ENCODE measurements at places on chromosomes 6 and 20. TPM values are rescaled to one million over a fixed set of nuclear protein-coding genes. Genes with fewer than 3 reads are reported as not detected.

- DNase-seq: no peak
Measured at GRCh38 chr6:166852451-166852975, 103.8 kb downstream of the RNASET2 start.

GRCh38 chr6:169240591-169241390 is 12.9 kb downstream of the THBS2 start:
- DNase-seq: no peak

Gene SUMO4
- 0.52 TPM for total RNA-seq

- DNase-seq: no peak
Measured at GRCh38 chr6:156650896-156651390, 126.2 kb upstream of the ARID1B start.

DNA sequence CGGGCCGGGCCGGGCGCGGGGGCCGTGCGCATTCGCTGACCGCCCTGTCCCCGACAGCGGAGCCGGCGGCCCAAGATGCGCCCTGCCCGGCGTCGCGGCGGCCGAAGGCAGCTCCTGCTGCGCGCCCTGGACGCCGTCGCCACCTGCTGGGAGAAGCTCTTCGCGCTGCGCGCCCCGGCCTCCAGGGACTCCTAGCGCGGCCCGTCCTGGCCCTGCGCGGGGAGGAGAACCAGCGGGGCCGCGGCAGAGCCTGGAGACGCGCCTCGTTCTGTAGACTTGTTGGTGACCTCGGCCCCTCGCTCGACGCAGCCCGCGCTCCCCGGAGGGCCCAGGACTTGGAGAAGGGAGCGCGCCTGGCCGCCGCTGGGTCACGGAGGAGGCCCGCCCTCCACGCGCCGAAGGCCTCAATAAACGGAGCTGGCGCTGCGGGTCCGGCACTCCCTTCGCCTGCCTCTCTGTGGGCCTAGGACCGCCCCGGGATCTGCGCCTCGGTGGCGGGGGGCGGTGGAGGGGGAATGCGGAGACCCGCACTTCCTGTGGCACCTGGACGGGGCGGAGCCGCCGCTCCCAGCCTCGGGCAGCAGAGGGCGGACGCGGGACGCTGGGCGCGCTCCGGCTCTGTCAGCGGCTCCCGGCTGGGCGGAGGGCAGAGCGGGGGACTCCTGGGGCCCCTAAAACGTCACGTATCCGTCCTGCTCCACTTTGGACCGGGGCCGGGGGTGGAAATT is 2.7 kb downstream of the C20orf204 start:
- peak; percentile 53 for DNase-seq

Gene CSTF1
- 42.3 TPM for total RNA-seq

Gene SCRT2
- not detected for total RNA-seq

- DNase-seq: no peak
Measured at GRCh38 chr6:15905488-15906419, 223.1 kb upstream of the MYLIP start.

- DNase-seq: peak; percentile 0
Measured at GRCh38 chr20:40813029-40813431, 124.0 kb upstream of the MAFB start.

DNA sequence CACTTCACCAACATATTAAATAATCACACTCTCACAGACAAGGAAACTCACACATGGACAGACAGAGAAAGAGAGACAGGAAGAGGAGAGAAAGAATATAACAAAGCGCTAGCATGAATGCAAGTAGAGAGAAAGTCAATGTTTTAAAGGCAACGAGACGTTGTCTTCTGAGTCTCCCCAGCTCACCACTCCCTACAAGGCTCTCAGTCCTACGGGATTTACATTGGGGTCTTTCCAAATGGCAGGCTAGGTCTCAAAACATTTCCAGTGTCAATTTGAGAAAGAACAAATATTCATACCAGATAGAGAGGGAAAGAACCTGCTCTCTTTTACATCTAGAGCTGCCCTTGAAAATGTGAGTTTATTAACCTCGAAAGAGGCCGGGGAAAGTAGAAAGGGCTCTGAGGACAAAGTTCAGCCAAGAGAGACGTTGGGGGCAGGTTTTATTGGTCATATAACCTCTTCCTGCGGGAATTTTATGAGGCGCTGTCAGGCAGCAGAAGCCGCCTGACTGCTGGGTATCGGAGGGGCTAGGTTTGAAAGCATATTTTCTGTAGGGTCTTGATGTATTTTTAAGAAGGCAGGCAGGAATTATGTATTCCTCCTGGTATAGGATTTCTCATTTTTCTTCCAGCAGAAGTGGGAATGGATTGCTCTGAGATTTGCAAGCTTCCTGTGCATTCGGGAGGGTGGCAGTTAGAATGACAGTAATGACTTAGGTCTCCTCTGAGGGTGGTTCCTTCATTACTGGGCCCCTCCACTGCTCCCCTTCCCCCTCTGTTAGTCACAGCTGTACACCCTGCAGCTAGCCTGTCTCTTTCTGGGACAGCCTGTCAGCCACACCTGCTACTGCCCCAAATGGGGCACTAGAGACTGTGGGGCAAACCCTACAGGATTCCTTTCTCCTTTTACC is 34.4 kb upstream of the KIF16B start:
- peak; percentile 47 for DNase-seq

Gene EMILIN3
- total RNA-seq: not detected

DNA sequence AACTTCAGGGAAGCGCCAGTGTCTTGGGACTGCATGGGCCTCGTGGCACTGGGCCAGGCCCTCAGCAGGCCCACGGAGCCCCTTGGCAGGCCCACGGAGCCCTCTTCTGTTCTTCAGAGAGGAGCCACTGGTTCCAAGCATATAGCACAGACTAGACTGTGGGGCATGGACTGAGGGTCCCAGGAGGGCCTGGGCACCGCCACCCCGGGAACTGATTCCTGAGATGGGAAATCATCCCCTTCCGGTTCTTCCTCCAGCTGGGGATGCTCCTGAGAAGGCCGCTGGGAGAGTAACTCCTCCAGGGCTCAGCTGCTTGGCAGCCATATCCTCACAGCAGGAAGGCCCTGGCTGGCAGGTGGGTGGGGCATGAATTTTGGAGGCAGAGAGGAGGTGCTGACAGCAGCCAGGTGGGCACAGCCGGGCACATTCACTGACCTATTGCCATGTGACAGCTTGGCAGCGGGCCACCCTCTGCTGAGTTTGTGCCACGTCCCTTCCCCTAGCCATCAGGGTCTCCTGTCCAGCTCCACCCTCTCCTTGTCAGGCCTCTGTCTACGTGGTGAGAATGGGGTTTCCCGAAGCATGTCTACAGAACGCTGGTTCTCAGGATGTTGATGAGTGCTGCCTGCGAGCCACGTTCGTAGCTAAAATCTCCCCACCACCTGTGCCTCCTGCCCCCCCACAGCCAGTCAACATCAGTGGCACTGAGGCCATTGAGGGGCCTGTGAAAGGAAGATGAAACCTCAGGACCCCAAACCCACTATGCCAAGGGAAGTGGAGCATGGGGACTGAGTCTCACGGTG is 152.1 kb downstream of the TAF4 start:
- DNase-seq: no peak

- DNase-seq: no peak
Measured at GRCh38 chr6:35141007-35141655, at the start of gene TCP11. TCP11 (minus strand) TSS chr6:35141339; CDS start chr6:35140870, 469 bp downstream.

- DNase-seq: peak; percentile 70
Measured at GRCh38 chr6:2970753-2971419, 481 bp downstream of the SERPINB6 start.

- DNase-seq: no peak
Measured at GRCh38 chr6:47403801-47404200, 73.8 kb upstream of the CD2AP start.

Gene MLN
- not detected for total RNA-seq

- DNase-seq: peak; percentile 65
Measured at GRCh38 chr20:297925-298775, 780 bp downstream of the ZCCHC3 start.

Gene GRM1
- total RNA-seq: 0.75 TPM

Gene PTGIS
- total RNA-seq: 1.2 TPM

GRCh38 chr6:127176146-127176545 is 57.7 kb downstream of the RSPO3 start:
- DNase-seq: peak; percentile 20

DNA sequence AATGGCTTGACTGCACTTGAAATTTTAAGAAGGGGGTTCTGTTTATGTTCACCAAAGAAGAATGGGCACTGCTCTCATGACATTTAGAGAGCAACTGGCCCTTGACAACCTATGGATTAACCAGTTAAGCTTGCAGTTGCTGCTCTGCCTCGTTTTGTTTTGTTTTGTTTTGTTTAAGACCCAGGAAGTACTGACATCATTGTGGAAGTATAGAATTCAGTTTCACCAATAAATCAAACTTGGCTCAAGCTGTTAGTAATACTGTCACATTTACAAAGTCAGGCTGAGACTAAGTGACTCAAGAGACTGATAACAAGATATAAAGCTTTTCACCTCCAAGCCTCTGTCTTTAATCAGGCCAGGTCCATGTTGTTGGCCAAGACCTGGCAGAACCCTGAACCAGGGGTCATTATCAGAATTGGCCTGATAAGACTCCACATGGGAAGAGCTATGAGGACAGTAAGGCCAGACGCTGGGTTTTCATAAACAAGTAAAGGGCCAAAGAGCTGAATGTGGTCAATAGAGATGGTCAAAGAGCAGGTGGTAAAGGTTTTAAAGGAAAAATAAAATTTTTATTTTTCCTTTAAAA is 99.4 kb upstream of the VGLL2 start:
- DNase-seq: no peak

Gene CCN6
- total RNA-seq: not detected

DNA sequence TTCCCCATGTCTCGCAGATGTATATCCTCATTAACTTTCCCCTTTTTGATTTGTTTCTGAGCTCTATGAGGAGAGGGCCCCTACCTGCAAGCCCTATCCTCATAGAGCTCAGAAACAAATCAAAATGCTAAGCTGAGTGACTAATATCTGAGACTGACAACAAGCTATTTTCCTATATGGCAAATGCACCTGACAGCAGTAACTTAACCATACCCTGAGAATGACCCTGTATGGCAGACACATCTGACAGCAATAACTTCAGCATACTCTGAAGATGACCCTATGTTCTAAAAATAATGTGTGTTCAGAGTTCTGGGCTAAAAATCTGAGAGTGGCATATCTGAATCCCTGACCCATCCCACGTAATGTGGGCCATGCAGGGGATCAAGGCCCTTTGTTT is 79.0 kb upstream of the MEI4 start:
- DNase-seq: no peak

- DNase-seq: no peak
Measured at GRCh38 chr6:373773-374724, 17.5 kb upstream of the IRF4 start.

GRCh38 chr6:16108419-16108818 is 20.5 kb upstream of the MYLIP start:
- DNase-seq: no peak

GRCh38 chr6:129364037-129364436 is 345.9 kb downstream of the ARHGAP18 start:
- DNase-seq: no peak

GRCh38 chr20:528923-529604 is 14.5 kb downstream of the CSNK2A1 start:
- peak; percentile 89 for DNase-seq

Gene SGK2
- 1.7 TPM for total RNA-seq

- DNase-seq: no peak
Measured at GRCh38 chr6:76684875-76685274, 612.4 kb upstream of the IMPG1 start.

Gene SLC16A10
- 1.9 TPM for total RNA-seq

Gene BANF2
- not detected for total RNA-seq

GRCh38 chr20:33337119-33337518 is 54.1 kb downstream of the BPIFB1 start:
- no peak for DNase-seq

GRCh38 chr20:20695250-20695816 is 17.1 kb downstream of the RALGAPA2 start:
- DNase-seq: no peak

Gene PROKR2
- not detected for total RNA-seq

Gene SLPI
- total RNA-seq: not detected

DNA sequence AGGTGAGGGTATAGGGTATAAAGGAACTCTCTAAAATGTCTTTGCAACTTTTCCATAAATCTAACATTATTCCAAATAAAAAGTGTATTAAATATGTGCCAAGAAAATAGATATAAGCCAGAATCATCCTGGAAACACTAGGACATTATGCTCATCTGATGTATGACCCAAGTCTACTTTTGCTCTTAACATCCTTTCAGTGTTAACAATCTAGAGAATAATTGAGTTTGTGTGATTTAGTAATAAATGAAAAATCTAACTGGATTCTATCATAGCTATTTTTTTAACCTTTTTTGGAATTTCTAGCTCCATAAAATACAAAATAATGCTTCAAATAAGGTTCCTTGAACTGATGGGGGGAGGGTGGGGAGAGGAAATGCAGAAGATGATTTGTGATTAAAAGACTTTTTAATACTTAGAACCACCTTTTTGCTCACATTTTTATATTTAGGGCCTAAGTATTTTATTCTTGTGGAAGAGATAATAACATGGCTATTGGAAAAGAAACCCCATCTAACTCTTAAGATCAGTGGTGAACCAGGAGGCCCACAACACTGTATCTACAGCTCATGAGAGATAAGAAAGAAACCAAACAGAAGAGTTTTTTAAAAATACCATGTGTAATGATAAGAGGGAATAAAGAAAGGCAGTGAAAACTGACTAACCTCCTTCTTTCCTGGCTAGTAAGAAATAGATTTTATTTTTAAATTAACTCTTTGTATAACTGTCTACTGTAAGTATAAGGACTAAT is 68.5 kb downstream of the PDSS2 start:
- no peak for DNase-seq

DNA sequence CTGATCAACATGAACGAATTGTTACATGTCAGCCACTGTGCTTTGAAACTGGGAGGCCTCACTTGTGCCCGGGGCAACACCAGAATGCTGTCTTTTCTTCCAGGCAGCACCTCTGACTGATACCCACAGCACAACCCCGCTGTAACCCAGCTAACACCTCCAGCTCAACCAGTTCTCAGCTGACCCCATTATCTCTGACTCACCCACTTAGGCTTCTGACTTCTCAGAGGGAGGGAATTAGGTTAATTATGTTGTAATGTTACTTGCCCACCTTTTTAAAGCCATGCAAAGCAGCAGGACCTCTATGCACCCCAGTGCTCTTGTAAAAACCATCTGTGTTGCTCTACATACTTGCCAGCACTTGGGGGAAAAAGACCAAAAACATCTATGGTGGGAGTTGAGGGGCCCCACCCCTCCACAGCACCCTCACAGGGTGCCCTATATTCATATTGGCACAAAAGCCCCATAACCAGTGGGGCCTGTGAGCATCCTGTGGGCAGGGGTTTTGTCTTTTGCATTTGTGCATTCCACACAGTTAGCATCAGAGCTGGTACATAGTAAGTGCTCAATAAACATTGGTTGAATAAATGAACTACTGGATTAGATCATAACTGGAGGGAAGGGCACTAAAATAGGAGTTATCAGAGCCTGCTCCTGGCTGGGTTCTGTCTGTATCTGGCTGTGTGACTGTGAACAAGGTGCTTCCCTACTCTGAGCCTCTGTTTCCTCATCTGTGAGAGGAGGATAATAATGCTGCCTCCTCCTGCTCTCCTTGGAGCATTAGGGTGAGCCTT is 22.3 kb downstream of the BNIP5 start:
- DNase-seq: no peak

DNA sequence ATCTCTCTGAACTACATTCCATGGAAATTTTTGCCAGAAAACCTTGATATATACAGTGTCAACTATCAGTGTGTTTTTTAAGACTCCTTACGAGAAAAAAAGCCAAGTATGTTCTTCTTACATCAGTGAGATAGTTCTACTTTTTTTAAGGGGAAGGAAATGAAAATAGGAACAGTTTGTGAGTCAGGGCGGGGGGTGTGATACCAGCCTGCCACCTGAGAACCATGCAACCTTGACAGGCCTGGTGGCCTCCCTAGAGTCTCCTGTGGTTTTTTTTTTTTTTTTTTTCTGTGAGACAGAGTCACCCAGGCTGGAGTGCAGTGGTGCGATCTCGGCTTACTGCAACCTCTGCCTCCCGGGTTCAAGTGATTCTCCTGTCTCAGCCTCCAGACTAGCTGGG is 96.3 kb upstream of the GCM1 start:
- DNase-seq: no peak

Measured in myocyte (in vitro differentiated cells).